Smooth muscle cell of the umbilical artery (primary cell): ENCODE measurements at places on chromosomes 6 and 20. TPM values are rescaled to one million over a fixed set of nuclear protein-coding genes. Genes with fewer than 3 reads are reported as not detected.

Gene HDDC2
- total RNA-seq = 51.7 and 51.9 TPM in 2 replicates

Gene HLA-DQB1
- total RNA-seq = not detected in 2 replicates

Gene CTAGE9
- total RNA-seq = not detected in 2 replicates

Gene BYSL
- 13.1 and 19.5 TPM in 2 replicates for total RNA-seq

Gene CHRNA4
- total RNA-seq = not detected in 2 replicates

Gene HLA-DPB1
- 2.4 TPM in 1 of 2 replicates, not detected in the other for total RNA-seq

Gene NKX2-2
- not detected in 2 replicates for total RNA-seq

Gene PSORS1C1
- 0.89 and 1.6 TPM in 2 replicates for total RNA-seq
